ENCODE measurements at places on chromosomes 2 and 18. TPM values are rescaled to one million over a fixed set of nuclear protein-coding genes. Genes with fewer than 3 reads are reported as not detected.

Gene PLB1
- total RNA-seq = 4.1 TPM

Gene TTC21B
- total RNA-seq = 26.8 TPM

Gene TNFAIP6
- total RNA-seq = 572 TPM

Gene ARHGAP25
- total RNA-seq = 0.43 TPM

Gene RTP5
- not detected for total RNA-seq

Gene C2orf72
- total RNA-seq = 2.1 TPM

Gene GAD1
- under 0.01 TPM for total RNA-seq

Gene TOGARAM2
- total RNA-seq = under 0.01 TPM

Gene TRAF3IP1
- 10.3 TPM for total RNA-seq

Gene GAREM2
- total RNA-seq = 2.7 TPM

Gene SERPINB2
- total RNA-seq = not detected

Gene LYPD6B
- total RNA-seq = 2.4 TPM

Gene EMX1
- not detected for total RNA-seq

Gene PARD6G
- 1.6 TPM for total RNA-seq

Gene SLC9A4
- not detected for total RNA-seq

Gene TRABD2A
- total RNA-seq = 0.26 TPM

Gene HOXD1
- total RNA-seq = not detected

Gene SFTPB
- not detected for total RNA-seq

Gene SLC4A3
- 3.6 TPM for total RNA-seq

Gene ID2
- 199 TPM for total RNA-seq

Gene CCL20
- not detected for total RNA-seq

Gene COL4A3
- total RNA-seq = not detected

Gene CLK1
- 99.7 TPM for total RNA-seq

Gene CAPN14
- total RNA-seq = 0.13 TPM

Gene ANKRD30BL
- total RNA-seq = not detected

Gene PAIP2B
- total RNA-seq = 1.1 TPM

Gene C2orf78
- total RNA-seq = not detected

Gene POTEI
- total RNA-seq = not detected

Gene IL36A
- not detected for total RNA-seq

Gene PJVK
- 2.2 TPM for total RNA-seq

Gene NYAP2
- total RNA-seq = not detected

Gene CDH2
- 0.52 TPM for total RNA-seq

Gene KYNU
- total RNA-seq = 8.8 TPM

Gene UGT1A10
- not detected for total RNA-seq

Gene CCDC74B
- 5.6 TPM for total RNA-seq

Gene FHOD3
- total RNA-seq = 38.3 TPM

Gene CROCC2
- under 0.01 TPM for total RNA-seq

Gene ALPG
- total RNA-seq = not detected

Gene CNTNAP5
- total RNA-seq = not detected

Gene DYNAP
- not detected for total RNA-seq

Data from articular chondrocyte of knee joint (primary cell).